ENCODE measurements at places on chromosomes 3 and 15.
A peak's percentile ranks its signal among the peaks of the same experiment; 100 is the strongest.

- DNase-seq = no peak
These were observed 176.2 kb upstream of the TOPAZ1 start for GRCh38 chr3:44065311-44066094.

DNA sequence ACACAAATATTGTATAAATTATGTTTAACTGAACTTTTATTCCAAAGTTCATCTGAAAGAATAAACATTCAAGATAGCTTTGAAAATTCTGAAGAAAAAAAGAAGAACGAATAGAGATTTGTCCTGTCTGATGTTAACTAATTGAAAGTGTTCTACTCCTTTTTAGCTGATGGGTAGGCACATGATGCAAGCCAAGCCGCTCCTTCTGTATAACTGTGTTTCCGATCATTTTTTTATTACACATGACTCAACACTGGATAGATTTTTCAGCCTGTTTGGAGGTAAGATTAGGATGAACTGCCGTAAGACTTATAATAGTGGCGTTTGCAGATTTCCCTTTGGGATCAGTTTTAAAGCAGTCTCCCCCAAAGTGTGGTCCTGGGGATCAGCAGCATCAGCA is 19.0 kb downstream of the NSUN3 start:
- DNase-seq = no peak

DNA sequence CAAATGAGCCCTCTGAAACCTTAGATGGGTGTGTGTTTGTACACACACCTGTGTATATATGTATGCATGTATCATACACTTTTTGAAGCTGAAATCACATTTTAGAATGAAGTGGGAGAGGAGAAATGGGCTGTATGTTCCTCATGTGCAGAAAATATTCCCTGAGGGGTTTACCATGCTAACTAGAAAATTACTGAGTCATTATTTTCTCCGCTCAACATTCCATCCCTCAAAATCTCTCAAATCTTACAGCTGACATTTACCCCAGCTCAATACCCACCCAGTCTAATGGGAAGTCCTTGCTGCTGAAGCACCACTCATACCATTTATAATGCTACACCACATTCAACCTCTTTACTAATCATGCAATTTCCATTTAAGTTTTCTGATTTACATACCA is 138.6 kb downstream of the P2RY1 start:
- DNase-seq = no peak

- no peak for DNase-seq
These were observed 40.0 kb upstream of the CMSS1 start for GRCh38 chr3:99777708-99778107.

- DNase-seq = no peak
These were observed 36.5 kb downstream of the ALS2CL start for GRCh38 chr3:46656778-46657556.

- DNase-seq = peak; percentile 29
These were observed 775 bp downstream of the ARNT2 start for GRCh38 chr15:80404761-80405553.

DNA sequence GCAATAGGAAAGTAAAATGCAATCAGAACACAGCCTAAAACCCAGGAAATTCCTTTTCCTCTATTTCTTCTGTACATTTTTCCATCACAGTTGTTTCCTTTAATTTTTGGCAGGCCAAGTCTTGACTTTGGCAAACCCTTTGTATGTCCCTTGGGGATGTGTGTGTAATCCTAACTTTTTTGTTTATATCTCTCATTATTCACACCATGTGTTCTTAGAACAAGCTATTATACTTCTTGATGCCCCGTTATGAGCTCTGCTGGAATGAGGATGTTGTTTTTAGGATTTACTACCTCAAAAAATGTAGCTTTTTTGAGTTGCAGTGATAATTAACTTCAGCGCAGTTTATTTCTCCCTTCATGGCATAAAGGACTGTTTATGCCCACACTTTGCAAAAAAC is 123.4 kb downstream of the ABI3BP start:
- DNase-seq = no peak

DNA sequence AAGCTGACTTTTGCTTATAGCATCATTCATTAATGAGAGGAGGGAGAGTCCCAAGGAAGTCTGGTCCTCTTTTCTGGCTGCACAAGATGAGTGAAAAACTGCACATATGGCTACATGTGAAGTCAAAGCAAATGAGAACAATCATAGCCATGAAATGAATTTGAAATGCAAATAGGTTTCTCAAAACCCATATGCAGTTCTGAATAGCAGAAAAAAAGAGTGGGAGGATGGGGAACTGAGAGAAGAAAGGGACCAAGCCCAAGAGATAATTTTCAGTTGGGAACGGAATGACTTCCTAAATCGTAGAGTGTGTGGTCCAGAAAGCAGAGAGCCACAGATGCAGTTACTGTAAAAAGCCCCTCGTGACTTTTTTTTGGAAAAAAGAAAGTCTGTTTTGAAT is 66.3 kb downstream of the GTPBP8 start:
- no peak for DNase-seq

- no peak for DNase-seq
These were observed 76.3 kb downstream of the DTWD1 start for GRCh38 chr15:49697121-49697520.

GRCh38 chr3:188670446-188670845 is 501.3 kb upstream of the TPRG1 start:
- DNase-seq = no peak

DNA sequence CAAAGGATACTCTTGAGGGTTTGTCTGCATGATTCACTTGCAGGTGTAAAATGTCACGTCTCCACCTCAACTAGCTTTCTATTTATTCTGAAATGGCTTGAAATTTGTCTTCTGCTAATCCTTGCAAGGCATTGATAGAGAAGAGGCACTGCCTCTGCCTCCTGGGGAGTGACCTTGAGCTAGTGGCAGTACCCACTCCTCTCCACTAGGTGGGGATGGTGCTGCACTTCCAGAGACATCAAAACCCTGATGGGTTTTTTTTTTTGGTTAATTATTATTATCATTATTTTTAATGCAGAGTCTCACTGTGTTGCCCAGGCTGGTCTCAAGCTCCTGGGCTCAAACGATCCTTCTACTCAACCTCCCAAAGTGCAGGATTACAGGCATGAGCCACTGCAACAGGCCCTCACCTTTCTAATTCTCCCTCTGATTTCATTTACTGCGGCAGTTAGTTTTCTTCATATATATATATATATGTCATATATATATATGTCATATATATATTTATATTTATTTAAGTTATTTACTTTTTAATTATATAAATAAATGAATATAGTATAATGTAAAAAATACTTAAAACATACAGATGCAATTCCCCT is 117.6 kb upstream of the EIF1B start:
- DNase-seq = peak; percentile 58

DNA sequence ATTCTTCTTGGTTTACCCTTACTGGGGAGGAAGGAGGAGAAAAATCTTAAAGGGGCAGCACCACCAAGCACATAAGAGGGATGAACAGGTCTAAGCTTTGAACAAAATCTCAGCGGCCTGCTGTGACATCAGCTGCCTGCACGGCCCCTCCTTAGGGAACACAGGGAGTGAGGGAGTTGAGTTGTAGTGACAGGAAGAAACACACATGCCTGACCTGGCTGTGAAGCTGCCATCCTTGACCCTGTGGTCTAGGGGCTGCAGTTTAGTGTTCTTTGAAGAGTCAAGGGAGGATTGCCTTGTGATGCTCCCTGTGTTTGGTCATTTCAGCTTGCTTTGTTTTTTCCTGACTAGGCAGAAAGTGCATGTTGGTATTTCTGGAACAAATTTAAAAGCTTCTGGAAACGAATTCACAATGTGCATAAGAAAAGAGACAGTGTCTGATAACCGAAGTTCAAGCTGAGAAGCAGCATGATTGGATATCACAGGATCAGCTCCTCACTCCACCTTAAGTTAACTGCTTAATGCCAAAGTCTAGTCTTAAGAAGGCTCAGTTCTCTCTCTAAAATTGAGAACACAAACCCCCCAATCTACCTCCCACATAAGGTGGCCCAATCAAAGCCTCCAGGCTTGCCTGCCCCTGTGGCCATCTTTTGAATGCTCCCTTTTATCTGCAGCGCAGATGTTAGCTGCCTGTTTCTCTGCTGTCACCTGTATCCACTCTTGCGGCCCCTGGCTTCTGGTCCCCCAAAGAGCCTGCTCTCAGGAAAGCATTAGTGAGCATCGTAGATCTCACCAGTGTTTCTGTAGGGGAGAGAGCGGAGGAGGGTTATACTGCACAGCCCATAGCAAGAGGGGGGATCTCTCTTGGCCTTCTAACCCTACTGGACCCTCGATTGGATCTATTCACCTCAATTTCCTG is 82.2 kb downstream of the SCN11A start:
- no peak for DNase-seq

DNA sequence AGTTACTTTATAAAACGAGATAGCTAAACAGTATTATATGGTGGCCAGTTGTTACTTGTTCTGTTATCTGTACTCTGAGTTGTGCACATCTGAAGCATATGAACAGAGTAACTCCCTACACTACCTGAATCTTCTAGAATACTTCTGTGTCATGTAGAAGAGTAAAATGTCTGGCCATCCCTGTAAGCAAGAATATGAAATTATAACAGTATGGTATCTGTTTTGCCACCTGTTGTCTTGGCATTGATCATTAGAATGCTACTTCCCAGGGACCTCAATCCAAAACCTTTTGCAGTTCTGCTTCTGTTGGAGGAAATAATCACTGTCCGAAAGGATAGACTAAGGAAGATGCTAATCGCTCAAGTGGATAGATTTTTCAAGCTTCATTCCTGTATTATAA is 1.9 kb downstream of the TEX9 start:
- DNase-seq = no peak

DNA sequence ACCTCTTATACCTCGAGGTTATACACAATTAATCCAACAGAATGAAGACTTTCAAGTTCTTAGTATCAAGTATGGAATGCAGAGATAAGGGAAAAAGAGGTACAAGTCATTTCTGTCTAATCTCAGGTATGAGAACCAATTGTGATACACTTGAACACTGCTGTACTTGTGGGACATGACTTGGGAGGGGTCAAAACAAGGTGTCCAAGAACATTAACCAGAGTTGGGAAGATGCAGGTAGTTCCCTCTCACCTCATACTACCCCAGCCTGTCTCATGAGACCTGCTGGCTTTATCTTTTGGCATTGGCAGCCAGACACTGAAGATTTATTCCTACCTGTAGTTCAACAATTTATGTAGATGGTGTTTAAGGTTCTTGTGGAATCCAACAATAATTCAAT is 209.7 kb downstream of the NR1D2 start:
- DNase-seq = no peak

GRCh38 chr3:29338377-29338776 is 57.5 kb downstream of the RBMS3 start:
- no peak for DNase-seq

DNA sequence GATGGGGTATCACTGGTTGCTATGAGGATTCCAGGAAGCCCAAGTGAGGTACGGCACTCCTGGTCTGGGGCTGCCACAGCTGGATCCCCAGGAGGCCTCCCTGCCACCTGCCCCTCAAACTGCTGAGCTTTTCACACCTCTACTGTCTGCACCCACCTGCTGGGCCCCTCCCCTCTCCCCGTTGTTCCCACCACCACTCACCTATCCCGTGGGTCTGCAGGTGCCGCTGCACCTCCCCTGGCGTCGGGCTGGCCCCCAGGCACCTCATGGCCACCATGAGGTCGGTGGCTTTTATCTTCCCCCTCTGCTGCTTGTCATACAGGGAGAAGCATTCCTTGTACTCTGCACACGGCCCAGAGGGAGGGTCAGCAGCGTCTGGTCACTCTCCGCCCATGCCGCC is 5.8 kb downstream of the CALML4 start:
- no peak for DNase-seq

DNA sequence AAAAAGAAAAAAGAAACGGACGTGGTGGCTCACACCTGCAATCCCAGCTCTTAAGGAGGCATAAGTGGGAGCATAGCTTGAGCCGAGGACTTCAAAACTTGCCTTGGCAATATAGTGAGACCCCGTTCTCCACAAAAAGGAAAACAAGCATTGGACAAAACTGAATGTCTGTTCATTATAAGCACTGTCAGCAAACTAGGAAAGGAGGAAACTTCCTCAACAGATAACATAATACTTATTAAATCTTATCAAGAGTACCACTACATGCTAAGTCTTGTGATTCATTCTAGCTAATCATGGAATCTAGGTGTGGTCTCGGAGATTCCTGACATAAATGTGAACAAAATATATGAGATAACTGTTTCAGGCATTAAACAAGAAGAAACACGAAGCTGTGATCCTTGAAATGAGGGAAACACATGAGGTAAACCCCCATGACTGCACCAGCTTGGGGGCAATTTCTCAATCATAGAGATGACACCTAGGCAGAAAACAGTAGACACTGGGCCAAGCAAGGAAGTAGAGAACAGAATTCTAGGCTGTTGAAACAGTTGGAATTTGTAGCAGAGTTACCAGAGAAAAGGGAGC is 33.3 kb downstream of the TRPM7 start:
- DNase-seq = no peak

- DNase-seq = no peak
These were observed 166.8 kb downstream of the IL1RAP start for GRCh38 chr3:190680691-190681090.

DNA sequence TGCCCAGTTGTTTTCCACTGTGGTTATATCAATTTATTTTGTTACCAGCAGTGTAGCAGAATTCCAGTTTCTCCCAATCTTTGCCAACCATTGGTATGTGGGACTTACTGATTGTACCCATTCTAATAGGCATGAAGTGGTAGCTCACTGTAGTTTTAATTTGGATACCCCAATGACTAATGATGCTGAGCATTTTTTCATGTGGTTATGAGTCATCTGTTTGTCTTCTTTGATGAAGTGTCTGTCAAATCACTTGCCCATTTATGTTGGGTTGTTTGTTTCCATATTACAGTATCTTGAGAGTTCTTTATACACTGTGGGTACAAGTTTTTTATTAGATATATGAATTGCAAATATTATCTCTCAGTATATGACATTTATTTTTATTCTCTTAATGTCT is 644.3 kb downstream of the NR2F2 start:
- DNase-seq = no peak

DNA sequence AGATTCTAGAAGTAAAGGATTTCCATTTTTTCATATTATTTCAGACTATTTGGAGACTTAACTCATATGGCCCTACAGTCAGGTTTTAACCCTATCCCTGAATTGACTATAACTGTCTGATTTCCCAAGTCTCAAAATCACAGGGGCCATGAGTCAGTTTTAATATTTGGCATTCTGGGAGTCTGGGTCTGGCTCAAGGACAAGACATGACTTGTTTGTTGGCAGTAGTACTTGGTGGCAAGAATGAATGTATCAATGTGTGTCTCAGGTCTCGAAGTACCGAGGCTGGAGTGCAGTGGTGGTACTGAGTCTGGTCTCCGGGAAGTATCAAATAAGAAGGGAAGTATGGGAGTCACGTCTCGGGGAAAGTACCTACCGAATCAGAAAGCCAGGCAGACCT is 10.8 kb downstream of the UMPS start:
- no peak for DNase-seq

DNA sequence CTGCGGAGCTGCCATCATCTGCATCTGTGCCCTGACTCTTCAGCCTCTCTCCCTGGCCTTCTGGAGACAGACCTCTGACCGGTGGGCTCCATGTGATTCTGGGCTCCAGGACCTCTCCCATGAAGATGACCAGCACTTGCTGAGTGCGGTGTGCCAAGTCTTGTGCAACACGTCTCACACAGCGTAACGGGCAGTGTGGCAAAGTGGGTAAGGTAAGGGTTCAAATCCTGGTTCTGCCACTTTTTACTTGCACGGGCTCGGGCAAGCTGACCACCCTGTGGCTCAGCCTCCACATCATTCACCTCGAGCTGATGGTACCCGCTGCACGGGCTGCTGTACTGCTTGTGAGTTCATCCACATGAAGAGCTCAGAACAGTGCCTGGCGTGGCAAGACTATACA is 6.5 kb upstream of the SYNM start:
- no peak for DNase-seq
